ENCODE measurements at places on chromosomes 2 and 18. TPM values are rescaled to one million over a fixed set of nuclear protein-coding genes. Genes with fewer than 3 reads are reported as not detected.

Gene KCNE4
- polyA plus RNA-seq = 0.58 TPM

Gene LDAH
- polyA plus RNA-seq = 1.9 TPM

- H3K27ac ChIP-seq = no peak overlapping the region
- H3K4me1 ChIP-seq = no peaks in the 10 kb centered on the region
- no peak for DNase-seq
- H3K4me3 ChIP-seq = no peak overlapping the region
Observed at GRCh38 chr2:202450785-202451184, 74.7 kb downstream of the BMPR2 start.

DNA sequence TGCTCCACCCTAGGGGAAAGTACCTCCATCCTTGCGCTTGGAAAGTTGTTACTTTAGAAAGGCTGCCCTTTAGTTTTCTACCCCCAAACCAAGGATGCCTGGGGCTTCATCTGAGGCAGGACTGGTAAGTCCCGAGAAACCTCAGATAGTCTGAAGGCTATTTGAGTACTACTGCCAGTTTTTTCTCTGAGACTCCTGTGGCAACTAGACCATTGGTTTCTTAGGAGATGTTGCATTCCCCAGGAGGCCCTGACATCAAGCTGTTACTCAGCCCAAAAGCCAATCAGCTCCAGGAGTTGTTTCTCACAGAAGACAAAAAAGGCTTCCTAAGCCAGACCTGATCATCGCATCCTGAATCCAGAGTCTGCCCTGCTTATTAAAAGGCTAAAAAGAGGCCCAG is 67.2 kb downstream of the COLEC12 start:
- H3K36me3 ChIP-seq = no peaks in the 10 kb centered on the region
- no peak overlapping the region for H3K27ac ChIP-seq
- H3K4me1 ChIP-seq = no peaks in the 10 kb centered on the region
- no peak for DNase-seq
- no peaks in the 10 kb centered on the region for H3K27me3 ChIP-seq

- H3K27ac ChIP-seq = no peak overlapping the region
- no peaks in the 10 kb centered on the region for H3K36me3 ChIP-seq
- DNase-seq = no peak
- H3K4me1 ChIP-seq = peaks cover 15% of the 10 kb centered on the region
Observed at GRCh38 chr2:44107086-44107740, 61.5 kb upstream of the PPM1B start.

Gene GNLY
- polyA plus RNA-seq = 4.9 TPM

DNA sequence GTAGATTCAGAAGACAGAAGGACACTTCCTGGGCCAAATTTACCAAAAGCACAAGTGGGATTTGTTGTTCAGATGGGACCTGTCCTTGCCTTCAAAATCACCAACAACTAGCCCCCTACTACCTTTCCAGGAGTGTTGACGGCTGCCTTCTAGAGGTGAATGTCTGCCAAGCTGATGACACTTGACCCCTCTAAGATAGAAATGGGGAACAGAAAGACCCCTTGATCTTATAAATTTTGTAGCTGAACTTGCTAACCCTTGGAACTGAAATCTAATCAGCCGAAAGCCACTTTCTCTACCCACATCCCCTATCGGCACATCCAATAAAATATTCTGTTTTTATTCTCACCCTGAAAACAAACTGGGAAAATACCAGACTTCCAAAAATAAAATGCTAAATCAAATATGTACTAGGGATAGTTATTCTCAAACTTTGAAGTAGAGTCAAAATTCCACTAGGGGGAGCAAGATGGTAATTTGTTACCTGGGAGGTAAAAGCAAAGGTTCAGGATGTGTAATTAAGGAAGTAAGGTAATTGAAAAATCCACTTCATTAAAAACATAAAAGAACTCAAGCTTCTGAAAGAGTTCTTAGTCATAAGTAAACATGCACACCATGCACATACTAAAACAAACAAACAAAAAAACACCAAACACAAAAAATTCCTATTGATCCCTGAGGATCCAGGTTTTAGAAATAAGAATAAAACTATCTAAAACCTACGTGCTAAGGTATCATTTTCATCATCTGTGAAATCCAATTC is 119.2 kb downstream of the ANKRD44 start:
- no peaks in the 10 kb centered on the region for H3K36me3 ChIP-seq
- H3K4me3 ChIP-seq = no peak overlapping the region

Gene COMMD1
- 54.3 TPM for polyA plus RNA-seq

Gene ACADL
- polyA plus RNA-seq = 1.1 TPM

DNA sequence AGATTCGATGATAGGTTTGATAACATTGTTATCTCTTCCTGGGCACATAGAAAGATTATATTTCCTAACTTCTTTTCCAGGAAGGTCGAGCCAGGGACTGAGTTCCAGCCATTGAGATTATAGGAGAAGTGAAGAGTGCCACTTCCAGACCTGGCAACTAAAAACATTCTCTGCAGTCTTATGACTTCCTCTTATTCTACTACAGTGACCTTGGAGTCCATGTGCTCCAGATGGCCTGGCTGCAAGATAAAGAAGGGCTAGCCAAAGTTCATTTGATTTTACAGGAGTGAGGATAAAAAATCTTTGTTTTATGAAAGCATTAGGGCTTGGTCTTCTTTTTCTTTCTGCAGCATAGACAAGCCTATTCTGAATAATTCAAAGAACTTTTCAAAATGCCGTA is 363.0 kb downstream of the FSIP2 start:
- H3K27me3 ChIP-seq = no peaks in the 10 kb centered on the region
- H3K4me1 ChIP-seq = no peaks in the 10 kb centered on the region
- DNase-seq = no peak
- H3K4me3 ChIP-seq = no peak overlapping the region
- H3K36me3 ChIP-seq = no peaks in the 10 kb centered on the region
- H3K27ac ChIP-seq = no peak overlapping the region

GRCh38 chr18:62549755-62550154 is 26.9 kb downstream of the ZCCHC2 start:
- H3K27ac ChIP-seq = no peak overlapping the region
- no peaks in the 10 kb centered on the region for H3K27me3 ChIP-seq
- no peak for DNase-seq
- peaks cover 6% of the 10 kb centered on the region for H3K36me3 ChIP-seq

DNA sequence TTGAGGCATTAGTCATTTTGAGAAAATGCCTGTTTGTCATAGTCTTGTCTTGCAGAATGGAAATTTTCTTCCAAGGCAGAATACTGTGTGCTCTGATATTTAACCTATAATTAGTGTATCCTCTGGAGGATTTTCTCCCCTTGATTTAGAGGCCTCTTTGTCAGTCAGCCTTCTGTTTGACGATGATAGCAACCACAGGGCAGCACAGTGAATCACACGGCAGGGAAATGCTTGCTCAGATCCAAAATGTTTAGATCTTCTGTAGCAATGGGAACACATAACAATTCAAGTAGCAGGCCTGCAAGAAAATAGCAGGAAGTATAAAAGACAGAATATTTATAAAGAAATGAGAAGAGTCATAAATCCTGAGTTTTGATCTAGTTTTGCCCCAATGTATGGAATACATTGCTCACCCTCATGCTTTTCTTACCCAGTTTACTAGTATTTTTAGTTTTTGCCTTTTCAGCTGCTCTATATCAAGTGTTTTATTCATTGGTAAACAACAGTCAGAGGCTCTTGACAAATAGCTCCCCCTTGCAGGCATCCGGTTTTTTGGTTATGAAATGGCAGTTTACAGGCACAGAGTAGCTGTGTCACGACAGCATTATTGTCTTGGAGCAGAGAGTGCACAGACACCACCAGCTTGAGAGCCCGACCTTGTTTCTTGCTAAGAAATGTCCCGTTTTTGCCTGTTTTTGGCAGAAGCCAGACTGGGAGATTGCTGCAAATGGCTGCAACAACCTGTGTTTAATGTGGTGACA is 185.1 kb downstream of the MYO3B start:
- H3K4me1 ChIP-seq = no peaks in the 10 kb centered on the region
- no peaks in the 10 kb centered on the region for H3K27me3 ChIP-seq
- no peaks in the 10 kb centered on the region for H3K36me3 ChIP-seq
- no peak for DNase-seq
- no peak overlapping the region for H3K4me3 ChIP-seq

GRCh38 chr18:59576541-59577385 is 120.5 kb downstream of the CCBE1 start:
- no peaks in the 10 kb centered on the region for H3K36me3 ChIP-seq
- peaks cover 6% of the 10 kb centered on the region for H3K27me3 ChIP-seq
- DNase-seq = no peak
- H3K4me3 ChIP-seq = no peak overlapping the region
- H3K27ac ChIP-seq = no peak overlapping the region

DNA sequence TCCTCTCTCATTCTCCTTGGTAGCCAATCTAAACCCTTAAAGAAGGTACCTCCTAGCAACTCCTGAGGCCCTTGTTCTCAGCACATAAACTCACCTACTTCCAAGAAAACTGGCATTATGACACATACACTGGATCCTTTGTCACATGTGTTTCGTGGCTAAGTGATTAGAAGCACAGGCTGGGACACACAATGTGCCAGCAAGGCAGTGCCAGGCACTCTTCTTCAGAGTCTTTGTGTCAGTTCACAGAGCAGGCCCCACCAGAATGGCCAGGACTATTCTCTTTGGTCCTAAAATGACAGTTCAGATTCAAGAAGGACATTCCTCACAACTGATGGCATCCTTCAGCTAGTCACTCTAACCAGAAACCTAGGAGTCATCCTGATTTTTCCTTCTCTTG is 40.3 kb downstream of the SMC6 start:
- no peak for DNase-seq
- peaks cover 13% of the 10 kb centered on the region for H3K36me3 ChIP-seq
- H3K27ac ChIP-seq = no peak overlapping the region
- no peak overlapping the region for H3K4me3 ChIP-seq

DNA sequence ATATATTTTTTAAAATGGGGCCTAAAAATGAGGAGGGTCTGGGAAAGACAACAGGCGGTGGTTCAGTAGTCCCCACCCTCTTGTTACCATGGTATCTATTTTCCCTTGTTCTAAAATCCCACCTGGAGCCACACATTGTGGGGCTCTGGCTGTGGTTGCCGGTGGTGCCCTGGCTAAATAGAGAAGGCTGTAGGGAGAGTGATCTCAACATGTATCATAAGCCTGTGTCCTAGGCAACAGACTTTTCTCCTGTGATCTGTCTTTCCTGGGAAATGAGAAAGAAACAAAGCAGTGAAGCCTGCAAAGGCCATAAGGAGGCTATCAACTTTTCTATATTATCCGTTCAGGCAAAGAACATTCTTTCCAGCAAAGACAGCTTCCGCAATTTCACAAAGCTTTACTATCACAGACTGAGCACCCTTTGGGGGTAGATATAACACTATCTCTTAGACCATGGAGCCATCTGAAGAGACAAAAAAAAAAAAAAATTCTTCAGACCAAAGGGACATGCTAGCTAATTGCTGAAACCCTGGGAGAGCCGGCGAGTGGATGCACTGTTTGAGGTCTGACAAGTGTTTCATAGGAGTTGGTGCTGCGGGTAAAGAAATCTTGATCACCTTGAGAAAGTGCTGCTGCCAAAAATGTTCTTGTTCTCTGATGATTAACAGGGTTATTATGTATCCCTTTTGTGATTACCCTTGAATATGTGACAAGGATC is 879.2 kb upstream of the DDX18 start:
- H3K27ac ChIP-seq = no peak overlapping the region
- H3K27me3 ChIP-seq = no peaks in the 10 kb centered on the region
- DNase-seq = no peak
- H3K4me1 ChIP-seq = no peaks in the 10 kb centered on the region
- no peak overlapping the region for H3K4me3 ChIP-seq
- H3K36me3 ChIP-seq = no peaks in the 10 kb centered on the region

Gene CDK5R2
- not detected for polyA plus RNA-seq

Gene GDF7
- polyA plus RNA-seq = 0.03 TPM
